Fibroblast of lung (primary cell): ENCODE measurements at places on chromosomes 2 and 18. TPM values are rescaled to one million over a fixed set of nuclear protein-coding genes. Genes with fewer than 3 reads are reported as not detected.

The SERPINB5 gene
- not detected in 2 replicates for total RNA-seq

The UPP2 gene
- total RNA-seq, result not detected in 2 replicates

The HOXD10 gene
- total RNA-seq, result not detected in 2 replicates

DNA sequence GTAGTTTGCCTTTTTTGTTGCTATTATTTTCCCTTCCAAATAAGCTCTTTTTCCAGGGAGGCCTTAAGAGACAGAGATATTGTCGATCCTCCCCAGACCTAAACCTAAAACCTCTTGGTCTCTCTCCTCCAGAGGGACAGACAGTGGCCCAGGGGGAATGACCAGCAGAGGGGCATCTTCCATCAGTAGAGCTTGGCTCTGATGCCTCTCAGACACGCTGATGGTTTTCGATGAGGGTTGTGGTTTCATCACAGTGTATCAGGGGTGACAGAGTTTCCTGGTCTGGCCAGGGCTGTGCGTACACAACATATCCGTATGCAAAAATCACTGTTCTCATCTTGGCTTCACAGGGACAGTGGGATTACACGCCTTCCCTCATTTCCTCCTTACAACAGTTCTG is 68.6 kb downstream of the GATA6 start:
- no peak for DNase-seq
- H3K36me3 ChIP-seq, result no peaks in the 10 kb centered on the region
- H3K27me3 ChIP-seq, result no peaks in the 10 kb centered on the region
- H3K27ac ChIP-seq, result no peak overlapping the region

GRCh38 chr2:7555260-7555659 is 638.0 kb downstream of the RNF144A start:
- no peaks in the 10 kb centered on the region for H3K27me3 ChIP-seq
- H3K4me1 ChIP-seq, result no peaks in the 10 kb centered on the region
- no peak overlapping the region for H3K4me3 ChIP-seq
- no peak for DNase-seq
- H3K36me3 ChIP-seq, result no peaks in the 10 kb centered on the region

DNA sequence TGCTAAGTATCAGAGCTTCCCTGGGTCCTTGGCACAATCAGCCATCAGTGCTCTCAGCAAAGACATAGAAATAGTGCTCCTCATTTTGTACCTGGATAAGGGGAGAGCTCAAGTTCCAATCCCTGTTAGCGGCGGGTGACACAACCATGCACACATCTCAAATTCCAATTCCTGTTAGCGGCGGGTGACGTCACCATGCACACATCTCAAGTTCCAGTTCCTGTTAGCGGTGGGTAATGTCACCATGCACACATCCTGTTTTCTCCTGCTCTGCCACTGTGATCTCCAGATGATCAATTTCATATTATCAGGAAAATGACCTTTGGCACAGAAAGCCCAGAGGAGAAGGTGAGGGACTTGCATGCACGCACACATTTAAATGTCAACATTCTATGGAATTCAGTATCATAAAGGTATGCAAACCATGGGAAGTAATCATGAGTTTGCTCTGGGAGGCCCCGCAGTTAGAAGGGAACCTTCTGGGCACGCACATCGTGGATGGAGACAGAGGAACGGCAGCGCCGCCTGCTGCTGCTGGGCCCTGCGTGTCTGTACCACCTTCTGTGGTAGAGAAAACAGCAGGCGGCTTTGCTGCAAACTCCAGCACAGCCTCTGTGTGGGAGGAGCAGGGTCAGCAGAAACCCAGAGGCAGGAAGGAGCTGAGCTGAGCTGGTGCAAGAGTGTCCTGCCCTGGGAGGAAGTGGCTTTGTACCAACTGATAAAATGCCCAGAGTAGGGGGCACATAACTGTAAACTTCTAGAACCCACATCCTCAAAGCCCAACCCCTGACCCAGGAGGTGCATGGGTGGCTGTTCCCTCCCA is 77.8 kb downstream of the MBP start:
- no peaks in the 10 kb centered on the region for H3K36me3 ChIP-seq
- no peak overlapping the region for H3K4me3 ChIP-seq
- no peaks in the 10 kb centered on the region for H3K27me3 ChIP-seq
- peak; percentile 80 for DNase-seq
- H3K27ac ChIP-seq, result peak overlapping the region; percentile 16

DNA sequence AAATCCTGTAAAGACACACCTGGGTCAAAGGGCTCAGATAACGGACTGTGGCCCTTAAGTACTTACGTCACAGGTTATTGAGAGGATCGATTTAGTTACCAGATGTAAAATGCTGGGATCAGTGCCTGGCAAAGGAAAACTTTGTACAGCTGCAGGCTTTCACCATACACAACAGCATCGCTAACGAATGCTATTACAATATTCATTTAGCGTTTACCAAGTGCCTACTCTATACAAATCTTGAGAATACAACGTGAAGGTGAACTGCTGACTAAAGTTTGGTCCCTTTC is 619 bp upstream of the MSH6 start:
- no peaks in the 10 kb centered on the region for H3K4me1 ChIP-seq
- H3K4me3 ChIP-seq, result peak overlapping the region; percentile 64
- no peak for DNase-seq
- no peaks in the 10 kb centered on the region for H3K27me3 ChIP-seq

- peak overlapping the region; percentile 1 for H3K27ac ChIP-seq
- peaks cover 2% of the 10 kb centered on the region for H3K36me3 ChIP-seq
- H3K4me3 ChIP-seq, result no peak overlapping the region
- DNase-seq, result peak; percentile 93
Observed at GRCh38 chr2:33160191-33160590, 213.4 kb downstream of the LTBP1 start.

GRCh38 chr18:45602926-45603325 is 12.3 kb upstream of the SLC14A2 start:
- no peaks in the 10 kb centered on the region for H3K36me3 ChIP-seq
- H3K27me3 ChIP-seq, result peaks cover 5% of the 10 kb centered on the region
- no peak overlapping the region for H3K4me3 ChIP-seq
- H3K27ac ChIP-seq, result no peak overlapping the region
- DNase-seq, result no peak

DNA sequence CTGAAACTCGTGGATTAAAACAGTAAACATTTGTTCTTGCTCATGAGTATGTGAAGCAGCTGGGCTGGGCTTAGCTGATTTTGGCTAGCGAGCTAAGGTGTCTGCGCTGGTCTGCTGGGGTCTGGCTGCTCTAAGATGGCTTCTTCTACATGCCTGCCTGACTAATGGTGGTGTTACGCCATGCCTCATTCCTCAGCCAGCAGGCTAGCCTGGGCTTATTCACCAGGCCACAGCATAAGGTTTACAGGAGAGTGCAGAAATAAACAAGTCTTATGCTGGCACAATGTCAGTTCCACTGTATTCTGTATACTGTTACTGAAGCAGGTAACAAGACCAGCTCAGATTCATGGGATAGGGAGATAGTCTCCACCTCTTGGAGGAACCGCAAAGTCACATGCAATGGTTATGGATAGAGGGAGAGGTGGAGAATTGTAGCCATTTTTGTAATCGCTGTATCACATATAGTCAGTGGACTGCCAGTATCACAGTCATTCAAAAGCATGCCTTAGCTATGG is 80.0 kb downstream of the RHBDD1 start:
- DNase-seq, result peak; percentile 63
- no peaks in the 10 kb centered on the region for H3K4me1 ChIP-seq
- H3K27me3 ChIP-seq, result no peaks in the 10 kb centered on the region
- H3K36me3 ChIP-seq, result no peaks in the 10 kb centered on the region

- peak overlapping the region; percentile 75 for H3K27ac ChIP-seq
- peaks cover 20% of the 10 kb centered on the region for H3K4me1 ChIP-seq
- H3K27me3 ChIP-seq, result no peaks in the 10 kb centered on the region
Observed at GRCh38 chr2:69222953-69223658, 163.9 kb downstream of the GFPT1 start.

DNA sequence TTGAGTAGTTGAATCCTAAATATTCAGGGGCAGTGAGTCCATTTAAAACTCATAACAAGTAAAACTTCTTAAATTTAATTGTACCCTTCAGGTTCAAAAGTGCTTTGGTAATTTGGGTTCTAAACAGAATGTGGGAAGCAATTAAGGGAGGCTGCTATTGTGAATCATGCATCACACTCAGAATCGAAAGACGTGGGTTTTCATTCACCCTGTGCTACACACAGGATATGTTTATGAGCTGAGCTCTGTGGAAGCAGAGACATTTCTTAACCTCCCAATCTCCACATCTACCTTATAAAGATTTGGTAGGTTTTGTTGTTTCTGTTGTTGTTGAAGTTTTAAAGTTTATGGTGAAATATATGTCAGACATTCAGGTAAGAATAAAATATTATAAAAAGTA is 633.4 kb downstream of the DPP10 start:
- no peak overlapping the region for H3K27ac ChIP-seq
- H3K36me3 ChIP-seq, result no peaks in the 10 kb centered on the region
- no peaks in the 10 kb centered on the region for H3K27me3 ChIP-seq
- H3K4me3 ChIP-seq, result no peak overlapping the region

- H3K36me3 ChIP-seq, result no peaks in the 10 kb centered on the region
- no peak overlapping the region for H3K4me3 ChIP-seq
- DNase-seq, result no peak
- no peaks in the 10 kb centered on the region for H3K4me1 ChIP-seq
- H3K27me3 ChIP-seq, result no peaks in the 10 kb centered on the region
Observed at GRCh38 chr2:99688699-99689098, 198.9 kb upstream of the REV1 start.

DNA sequence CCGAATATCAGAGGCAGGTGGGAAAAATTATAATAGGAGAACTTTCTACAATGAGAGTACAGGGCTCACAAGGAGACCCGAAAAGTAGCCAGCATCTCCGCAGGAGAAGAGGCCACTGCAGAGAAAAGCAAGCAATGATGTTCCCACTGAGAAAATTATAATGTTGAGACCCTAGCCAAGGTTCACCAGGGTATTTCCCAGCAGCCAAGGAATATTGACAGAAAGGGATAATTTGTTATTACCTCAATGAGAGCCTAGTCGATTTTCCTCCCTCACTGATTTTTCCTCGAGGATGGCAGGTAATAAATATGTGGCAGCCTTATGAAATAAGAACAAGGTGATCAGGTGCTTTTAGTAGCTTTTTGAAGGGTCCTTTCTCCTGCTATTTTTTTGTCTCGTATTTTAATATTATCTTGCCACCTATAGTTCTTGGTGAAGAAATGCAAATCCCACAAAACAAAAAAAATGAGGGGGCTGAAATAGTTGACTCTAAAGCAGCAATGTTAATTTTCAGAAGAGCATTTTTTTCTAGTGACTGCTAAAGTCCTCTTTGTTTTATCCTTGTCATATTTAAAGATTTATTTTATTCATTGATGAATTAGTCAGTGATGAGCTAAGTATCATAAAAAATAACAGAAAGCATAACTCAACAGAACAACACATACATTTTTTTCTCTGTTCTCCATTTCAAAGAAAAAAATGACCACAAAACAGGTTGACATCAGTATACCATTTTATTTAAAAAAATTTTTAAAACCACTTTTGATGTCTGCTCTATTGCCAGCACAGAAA is 215.4 kb downstream of the KCNE4 start:
- H3K4me3 ChIP-seq, result no peak overlapping the region
- H3K4me1 ChIP-seq, result no peaks in the 10 kb centered on the region
- no peaks in the 10 kb centered on the region for H3K27me3 ChIP-seq
- DNase-seq, result no peak

DNA sequence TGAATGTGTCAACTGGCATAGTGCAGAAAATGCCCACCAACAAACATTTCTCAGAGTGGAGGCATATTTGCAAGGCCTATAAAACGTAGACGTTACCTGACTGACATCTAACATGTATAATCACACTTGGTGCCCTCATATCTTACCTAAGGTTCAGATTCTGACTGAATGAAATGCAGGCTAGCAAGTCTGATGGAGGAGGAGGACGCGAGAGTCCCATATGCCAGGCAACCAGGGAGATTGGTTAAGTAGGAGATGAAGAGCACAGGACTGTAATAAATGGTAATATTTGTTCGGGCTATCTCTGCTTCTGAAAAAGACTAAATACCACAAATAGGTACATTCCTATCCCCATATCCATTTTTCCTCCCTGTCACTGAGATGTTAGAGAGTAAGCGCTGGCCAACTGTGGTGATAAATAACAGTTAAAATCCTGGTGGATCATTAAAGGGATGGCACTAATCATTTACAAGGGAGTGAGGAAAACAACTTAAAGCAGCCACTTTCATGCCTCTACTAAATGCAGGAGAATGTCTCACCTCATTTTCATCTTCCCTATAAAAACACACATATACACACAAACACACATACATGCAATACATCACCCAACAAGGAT is 217.2 kb downstream of the TMEM163 start:
- no peaks in the 10 kb centered on the region for H3K36me3 ChIP-seq
- no peak for DNase-seq
- H3K4me1 ChIP-seq, result no peaks in the 10 kb centered on the region
- no peaks in the 10 kb centered on the region for H3K27me3 ChIP-seq
- no peak overlapping the region for H3K27ac ChIP-seq

GRCh38 chr18:13646633-13647032 is 79.7 kb downstream of the FAM210A start:
- no peak overlapping the region for H3K27ac ChIP-seq
- H3K36me3 ChIP-seq, result no peaks in the 10 kb centered on the region
- H3K27me3 ChIP-seq, result no peaks in the 10 kb centered on the region
- no peak for DNase-seq
- no peak overlapping the region for H3K4me3 ChIP-seq

DNA sequence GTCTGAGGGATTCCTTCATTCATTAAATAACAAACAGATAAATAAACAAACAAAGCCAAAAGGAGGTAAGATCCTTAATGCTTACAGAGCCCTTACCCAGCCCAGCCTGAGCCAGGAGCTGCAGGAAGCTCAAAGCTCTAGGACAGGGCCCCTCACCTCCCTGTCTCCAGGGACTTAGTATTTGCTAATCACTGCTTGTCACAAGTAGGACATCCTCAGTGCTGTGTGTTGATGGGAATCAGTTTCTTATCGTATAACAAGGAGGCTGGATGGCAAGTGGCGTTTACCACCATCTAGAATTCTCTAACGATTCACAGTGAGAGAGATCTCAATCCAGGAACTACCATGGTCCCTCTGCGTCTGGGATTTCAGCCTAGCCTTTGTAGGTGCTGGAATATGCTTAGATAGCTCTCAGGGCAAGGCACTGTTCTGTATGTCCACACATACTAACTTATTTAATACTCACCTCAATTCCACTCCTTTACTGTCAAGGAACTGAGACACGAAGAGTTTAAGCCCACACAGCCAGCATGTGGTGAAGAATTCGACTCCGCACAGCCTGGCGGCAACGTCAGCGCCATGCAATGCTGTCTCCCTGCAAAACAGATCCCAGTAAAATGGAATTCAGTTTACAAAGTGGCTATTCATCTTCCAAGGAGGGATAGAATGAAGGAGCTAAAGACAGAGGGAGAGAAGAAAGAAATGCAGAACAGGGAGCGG is 164.8 kb downstream of the MYCN start:
- no peaks in the 10 kb centered on the region for H3K4me1 ChIP-seq
- no peaks in the 10 kb centered on the region for H3K36me3 ChIP-seq
- DNase-seq, result no peak
- H3K27me3 ChIP-seq, result no peaks in the 10 kb centered on the region
